ENCODE measurements at places on chromosomes 3 and 15. TPM values are rescaled to one million over a fixed set of nuclear protein-coding genes. Genes with fewer than 3 reads are reported as not detected.

The EMC7 gene
- 48.5 TPM for total RNA-seq

The UQCC5 gene
- 9.9 TPM for total RNA-seq

The EIF1B gene
- total RNA-seq = 21.9 TPM

The CIDEC gene
- not detected for total RNA-seq

The RPL4 gene
- 3,625 TPM for total RNA-seq

The COL8A1 gene
- total RNA-seq = 81.4 TPM

The ANKRD63 gene
- not detected for total RNA-seq

The ZBTB11 gene
- 12.2 TPM for total RNA-seq

The CHRM5 gene
- not detected for total RNA-seq

The CDHR4 gene
- total RNA-seq = not detected

The CHST2 gene
- 12.3 TPM for total RNA-seq

The GASK1A gene
- not detected for total RNA-seq

The MAPKAPK3 gene
- total RNA-seq = 33.9 TPM

The C15orf62 gene
- 0.13 TPM for total RNA-seq

The NEK11 gene
- total RNA-seq = 1.1 TPM

The PIK3CA gene
- 14.8 TPM for total RNA-seq

The RNF13 gene
- 31.6 TPM for total RNA-seq

Data from mammary microvascular endothelial cell (primary cell).